ENCODE measurements at places on chromosomes 2 and 18.

DNA sequence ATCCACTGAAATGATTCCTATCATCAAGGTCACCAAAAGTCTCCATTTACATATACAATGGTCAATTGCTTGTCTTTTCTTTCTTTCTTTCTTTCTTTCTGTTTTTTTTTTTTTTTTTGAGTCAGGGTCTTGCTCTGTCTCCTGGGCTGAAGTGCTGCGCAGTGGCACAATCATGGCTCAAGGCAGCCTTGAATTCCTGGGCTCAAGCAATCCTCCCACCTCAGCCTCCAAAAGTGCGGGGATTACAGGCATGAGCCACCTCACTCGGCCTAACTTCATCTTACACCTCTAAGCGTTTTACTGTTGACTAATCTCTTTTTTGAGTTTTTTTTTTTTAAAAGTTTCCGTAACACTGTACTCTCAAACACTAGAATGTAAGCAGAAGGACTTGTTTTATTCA, 867 bp downstream of the SF3B6 start:
- DNase-seq = no peak

DNA sequence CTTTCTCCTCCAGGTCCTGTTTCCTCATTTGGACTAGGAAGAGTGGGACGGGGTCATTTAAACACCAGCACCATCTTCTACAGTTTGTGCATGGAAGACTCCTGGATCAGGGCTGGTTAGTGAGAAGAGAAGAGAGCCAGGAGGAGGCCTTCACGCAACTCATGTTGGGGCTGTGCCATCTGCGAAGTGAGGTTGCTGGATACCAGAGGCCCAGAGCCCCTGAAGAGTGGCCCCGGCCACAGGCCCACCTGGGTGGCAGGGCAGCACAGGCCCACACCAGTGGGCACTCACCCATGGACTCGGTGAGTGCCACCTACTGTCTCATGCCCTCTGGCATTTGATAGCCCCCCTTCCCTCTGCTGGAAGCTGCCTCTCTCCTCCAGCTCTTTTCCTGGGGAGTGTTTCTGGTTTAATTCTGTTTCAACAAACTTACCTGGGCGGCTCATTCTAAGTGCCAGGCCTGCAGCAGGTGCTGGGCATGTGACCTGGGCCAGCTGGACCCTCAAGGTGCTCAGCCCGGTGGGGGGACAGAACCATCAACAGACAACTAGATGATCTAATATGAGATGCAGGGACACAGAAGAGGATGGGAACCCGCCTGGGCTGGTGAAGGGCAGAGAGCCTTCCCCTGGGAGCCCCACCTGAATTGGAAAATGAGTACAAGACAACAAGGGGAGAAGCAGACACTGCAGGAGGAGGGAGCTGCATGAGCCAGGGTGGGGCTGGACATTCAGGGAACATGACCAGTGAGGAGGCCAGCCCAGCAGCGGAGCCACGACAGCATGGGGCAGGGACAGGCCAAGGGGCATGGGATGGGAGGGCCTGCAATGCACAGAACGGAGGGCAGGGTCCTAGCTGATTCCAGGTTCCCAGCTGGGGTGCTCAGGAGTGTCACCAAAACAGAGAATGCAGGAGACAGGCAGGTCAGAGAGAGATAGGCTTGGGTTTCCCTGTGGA, 70.6 kb downstream of the MARCO start:
- DNase-seq = no peak

- DNase-seq = no peak
Observed at GRCh38 chr2:174563530-174564282, 33.9 kb downstream of the WIPF1 start.

- no peak for DNase-seq
Observed at GRCh38 chr2:46350029-46350689, 53.0 kb downstream of the EPAS1 start.

DNA sequence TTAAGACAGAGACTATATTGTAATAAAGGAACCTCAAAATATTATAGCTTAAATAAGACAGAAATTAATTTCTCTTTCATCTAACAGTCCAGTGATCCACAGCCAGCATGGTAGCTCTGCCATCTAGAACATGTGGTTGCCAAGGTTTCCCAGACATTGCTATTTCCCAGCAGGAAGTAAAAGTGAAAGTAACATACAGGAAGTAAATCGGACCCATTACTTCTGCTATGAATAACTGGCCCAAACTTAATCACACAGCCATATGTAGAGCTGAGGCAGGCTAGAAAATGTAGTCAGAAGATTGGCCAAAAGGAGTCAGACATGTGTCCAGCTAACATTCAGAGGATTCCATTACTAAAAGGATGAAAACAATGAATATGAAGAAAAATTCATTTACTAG, 71.0 kb downstream of the NOL4 start:
- no peak for DNase-seq
